ENCODE measurements at places on chromosomes 7 and 10.

GRCh38 chr10:77111611-77112550 lies 525.7 kb downstream of the KCNMA1 start:
- peak; percentile 32 for DNase-seq

GRCh38 chr10:126949161-126949503 lies 43.9 kb downstream of the DOCK1 start:
- DNase-seq: no peak

DNA sequence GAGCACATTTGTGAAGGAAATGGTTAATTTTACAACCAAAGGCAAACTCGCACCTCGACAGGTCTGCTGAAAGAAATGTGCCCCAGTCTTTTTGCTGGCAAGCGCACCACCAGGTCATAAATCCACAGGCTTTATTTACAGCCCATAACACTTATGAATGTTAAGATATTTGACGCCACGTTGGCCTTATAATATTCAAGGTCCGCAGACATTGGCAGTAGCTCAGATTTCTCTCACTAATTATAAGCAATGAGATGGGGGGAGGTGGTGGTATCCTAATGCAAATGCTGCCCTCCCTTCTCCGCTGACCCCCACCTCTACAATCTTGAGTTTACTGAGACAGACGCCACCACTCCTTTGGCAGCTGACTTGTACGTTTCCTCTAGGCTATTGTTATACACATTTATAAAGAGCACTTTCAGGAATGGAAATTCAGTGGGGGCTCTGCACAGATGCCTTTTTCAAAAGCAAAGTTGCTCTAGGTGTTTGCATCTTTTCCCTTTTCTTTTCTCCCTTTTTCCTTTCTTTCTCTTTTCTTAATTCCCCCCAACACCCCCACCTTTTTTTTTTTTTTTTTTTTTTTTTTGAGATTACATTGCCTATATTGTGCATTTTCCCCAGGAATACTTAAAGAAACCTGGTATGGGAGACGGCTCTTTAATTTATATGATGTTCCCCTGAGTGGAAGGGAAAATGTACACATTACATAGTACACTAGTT lies 6.7 kb downstream of the TCF7L2 start:
- no peak for DNase-seq

DNA sequence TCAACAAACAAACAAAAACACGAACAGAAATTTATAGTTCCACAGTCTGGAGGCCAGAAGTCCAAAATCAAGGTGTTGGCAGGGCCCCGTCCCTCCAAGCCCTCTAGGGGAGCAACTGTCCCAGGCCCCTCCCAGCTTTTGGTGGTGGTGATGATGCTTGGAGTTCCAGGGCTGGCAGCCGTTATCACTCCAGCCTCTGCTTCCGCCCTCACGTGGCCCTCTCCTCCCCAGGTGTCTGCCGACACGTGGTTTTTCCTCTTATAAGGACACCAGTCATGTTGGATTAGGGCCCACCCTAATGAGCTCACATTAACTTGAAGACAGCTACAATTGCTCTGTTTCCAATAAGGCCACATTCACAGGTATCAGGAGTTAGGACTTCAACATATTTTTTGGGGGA lies 49.7 kb downstream of the MICALL2 start:
- no peak for DNase-seq

DNA sequence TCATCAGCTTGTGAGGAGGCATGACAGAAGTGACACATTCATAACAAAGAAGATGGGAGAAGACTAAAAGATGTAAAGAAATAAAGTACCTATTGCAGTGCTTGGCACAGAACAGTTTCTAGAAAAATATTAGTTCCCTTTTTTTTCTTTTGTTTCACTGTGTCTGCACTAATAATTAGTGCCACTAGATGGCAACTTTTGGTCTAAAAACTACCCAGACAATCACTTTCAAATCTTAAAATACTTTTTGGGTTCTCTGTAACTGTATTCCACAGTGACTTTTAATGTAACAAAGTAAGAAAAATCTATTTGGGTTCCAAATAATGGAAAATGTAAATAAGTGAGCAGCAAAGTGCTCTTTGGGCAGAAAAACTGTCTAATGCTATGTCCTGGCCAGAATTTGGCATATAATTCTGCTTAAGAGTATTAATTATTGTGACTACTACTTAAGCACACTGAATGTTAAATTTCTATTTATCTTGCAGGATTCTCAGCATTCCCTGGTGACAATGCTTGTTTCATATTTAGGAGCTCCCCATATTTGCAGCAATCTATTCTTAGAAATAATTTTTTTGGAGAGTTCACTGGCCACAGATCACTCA lies 134.8 kb upstream of the KIF5B start:
- no peak for DNase-seq

GRCh38 chr10:48572414-48572813 lies 32.5 kb downstream of the ARHGAP22 start:
- no peak for DNase-seq

DNA sequence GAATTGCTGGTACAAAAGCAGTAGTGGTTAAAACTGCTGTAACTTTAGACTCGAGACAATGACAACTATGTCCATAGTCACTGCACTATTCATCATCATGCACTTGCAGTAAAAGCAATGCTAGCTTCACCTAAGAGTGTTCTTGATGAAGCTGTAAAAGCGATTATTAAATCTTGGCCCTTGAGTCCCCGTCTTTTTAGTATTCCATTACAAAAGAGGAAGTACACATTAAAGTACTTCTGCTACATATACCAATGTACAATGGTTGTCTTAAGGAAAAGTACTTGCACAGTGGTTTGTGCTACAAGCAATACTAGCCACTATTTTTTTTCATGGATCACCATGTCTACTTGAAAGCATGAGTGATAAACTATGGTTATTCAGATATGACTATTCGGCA lies 78.3 kb downstream of the ATAD1 start:
- DNase-seq: no peak

DNA sequence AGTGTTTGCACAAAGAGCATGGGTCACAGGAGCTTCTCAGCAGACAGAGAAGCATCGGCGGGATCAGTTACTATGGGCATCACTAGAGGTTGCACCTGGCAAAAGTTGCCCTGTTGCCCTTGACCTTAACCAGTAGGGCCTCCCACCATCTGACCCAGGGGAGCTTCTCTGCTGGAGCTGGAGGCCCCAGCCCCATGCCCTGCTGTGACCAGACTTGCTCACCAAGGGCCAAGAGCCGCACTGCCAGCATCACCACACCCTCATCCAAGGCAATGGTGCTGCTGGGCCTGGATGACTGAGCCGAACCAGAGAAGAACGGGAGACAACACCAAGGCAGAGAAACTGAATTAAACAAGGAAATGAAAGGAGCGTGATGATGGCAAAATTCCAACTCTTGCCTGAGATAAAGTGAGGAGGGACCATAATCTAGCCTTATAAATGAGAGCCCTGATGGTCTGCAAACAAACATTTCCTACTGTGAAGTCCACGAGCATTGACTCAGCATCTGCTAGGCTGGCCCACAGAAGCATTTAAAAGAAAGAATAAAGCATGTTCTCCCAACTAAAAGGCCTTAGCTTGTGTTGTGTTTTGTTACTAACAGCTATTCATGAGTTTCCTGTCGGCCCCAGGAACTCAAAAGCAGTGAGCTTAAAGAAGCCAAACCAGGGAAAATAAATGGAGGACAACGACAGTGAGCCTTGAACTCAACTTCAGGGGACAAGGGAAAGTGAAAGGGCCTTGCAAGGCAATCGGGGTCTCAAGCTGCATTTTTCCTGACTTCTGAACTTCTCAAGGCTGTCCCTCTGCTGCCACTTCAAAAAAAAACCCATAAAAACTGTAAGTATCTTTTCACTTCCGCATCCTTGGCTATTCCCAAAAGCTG lies 60.4 kb downstream of the AFAP1L2 start:
- no peak for DNase-seq

- DNase-seq: no peak
Measured at GRCh38 chr7:23514755-23515154, 17.0 kb downstream of the TRA2A start.

- DNase-seq: no peak
Measured at GRCh38 chr7:76377186-76377918, 18.6 kb upstream of the YWHAG start.

DNA sequence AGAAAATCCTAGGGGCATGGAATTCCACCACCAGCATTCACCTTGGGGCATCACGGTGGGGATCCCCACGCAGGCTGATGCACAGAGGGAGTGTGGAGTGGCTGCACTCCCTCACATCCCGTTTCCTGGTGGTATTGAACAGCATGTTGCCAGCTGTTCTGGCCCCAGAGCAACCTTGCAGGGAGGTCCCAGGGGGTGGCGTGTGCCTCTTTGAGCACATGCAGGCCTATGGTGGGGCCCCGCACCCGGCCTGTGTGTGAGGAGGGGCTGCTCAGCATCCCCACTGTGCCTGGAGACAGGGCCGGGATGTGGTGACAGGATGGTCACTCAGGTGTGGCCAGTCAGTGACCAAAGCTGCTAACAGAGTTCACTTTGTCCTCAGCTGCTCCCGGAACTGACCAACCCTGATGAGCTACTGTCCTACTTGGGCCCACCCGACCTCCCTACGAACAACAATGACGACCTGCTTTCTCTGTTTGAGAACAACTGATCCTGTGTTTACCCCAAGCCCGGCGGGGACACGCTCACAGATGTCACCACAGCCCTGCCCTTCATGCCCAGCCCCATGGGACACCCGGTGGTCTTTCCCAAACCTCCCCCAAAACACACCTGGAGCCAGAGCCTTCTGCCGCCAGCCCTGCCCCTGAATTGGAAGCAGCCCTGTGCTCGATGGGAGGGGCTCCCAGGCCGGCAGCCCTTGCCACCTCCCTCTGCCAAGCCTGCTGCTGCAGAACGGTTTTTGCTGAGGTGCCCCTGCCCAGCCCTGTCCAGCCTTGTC lies 18.7 kb downstream of the ZMIZ2 start:
- no peak for DNase-seq

- DNase-seq: no peak
Measured at GRCh38 chr10:80406204-80406603, 2.1 kb upstream of the PRXL2A start.

- DNase-seq: no peak
Measured at GRCh38 chr7:41786404-41786803, 83.5 kb upstream of the INHBA start.

GRCh38 chr7:108086546-108086945 lies 43.6 kb downstream of the LAMB4 start:
- no peak for DNase-seq

GRCh38 chr10:127744956-127745355 lies 8.0 kb downstream of the FOXI2 start:
- no peak for DNase-seq

DNA sequence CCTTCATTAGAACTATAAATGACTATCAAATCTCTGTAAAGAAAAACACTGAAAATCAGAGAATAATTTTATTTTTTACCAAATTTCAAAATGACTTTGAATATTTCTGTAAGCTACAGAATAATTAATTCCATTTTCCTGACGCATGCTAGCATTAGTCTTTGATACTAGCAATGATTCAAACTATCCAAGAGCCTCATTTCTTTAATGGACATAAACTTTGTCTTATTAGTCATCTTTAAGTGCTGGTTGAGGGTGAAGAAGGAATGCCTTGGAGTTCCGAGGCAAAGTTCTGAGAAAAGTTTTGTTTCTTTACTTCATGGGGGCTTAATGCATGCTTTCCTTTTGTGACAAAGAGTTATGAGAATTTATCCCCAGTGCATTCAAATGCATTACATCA lies 137.3 kb downstream of the AGMO start:
- no peak for DNase-seq

All from keratinocyte (primary cell).